Type B pancreatic cell (in vitro differentiated cells): ENCODE measurements at places on chromosomes 4 and X.

DNA sequence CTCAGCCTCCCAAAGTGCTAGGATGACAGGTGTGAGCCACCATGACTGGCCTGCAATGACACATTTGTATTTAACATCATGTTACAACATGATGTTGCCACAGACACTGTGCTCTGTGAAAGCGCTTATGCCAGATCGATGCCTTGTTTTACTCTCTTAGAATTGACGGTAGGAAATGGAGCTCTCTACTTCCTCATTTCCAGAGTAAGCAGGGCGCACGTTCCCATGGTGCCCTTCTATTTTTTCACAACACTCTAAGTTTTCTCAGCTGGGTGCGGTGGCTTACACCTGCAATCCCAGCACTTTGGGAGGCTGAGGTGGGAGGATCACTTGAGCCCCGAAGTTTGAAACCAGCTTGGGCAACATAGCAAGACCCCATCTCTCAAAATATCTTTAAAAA lies 60.7 kb upstream of the DHRSX start:
- no peak for DNase-seq

GRCh38 chr4:76896614-76897535 lies 1.1 kb downstream of the SOWAHB start:
- DNase-seq: no peak

GRCh38 chr4:174575436-174575835 lies 53.1 kb upstream of the HPGD start:
- no peak for DNase-seq

GRCh38 chrX:81615979-81616378 lies 414.1 kb downstream of the SH3BGRL start:
- DNase-seq: no peak

- DNase-seq: no peak
Measured at GRCh38 chr4:40887764-40888131, 138.0 kb downstream of the NSUN7 start.

GRCh38 chr4:10030972-10031667 lies 9.8 kb upstream of the SLC2A9 start:
- no peak for DNase-seq

- no peak for DNase-seq
Measured at GRCh38 chrX:74230094-74230493, 73.9 kb upstream of the ZCCHC13 start.

- DNase-seq: no peak
Measured at GRCh38 chr4:26073886-26074560, 160.0 kb downstream of the SMIM20 start.

GRCh38 chrX:21756785-21757529 lies 959 bp downstream of the SMPX start:
- no peak for DNase-seq

DNA sequence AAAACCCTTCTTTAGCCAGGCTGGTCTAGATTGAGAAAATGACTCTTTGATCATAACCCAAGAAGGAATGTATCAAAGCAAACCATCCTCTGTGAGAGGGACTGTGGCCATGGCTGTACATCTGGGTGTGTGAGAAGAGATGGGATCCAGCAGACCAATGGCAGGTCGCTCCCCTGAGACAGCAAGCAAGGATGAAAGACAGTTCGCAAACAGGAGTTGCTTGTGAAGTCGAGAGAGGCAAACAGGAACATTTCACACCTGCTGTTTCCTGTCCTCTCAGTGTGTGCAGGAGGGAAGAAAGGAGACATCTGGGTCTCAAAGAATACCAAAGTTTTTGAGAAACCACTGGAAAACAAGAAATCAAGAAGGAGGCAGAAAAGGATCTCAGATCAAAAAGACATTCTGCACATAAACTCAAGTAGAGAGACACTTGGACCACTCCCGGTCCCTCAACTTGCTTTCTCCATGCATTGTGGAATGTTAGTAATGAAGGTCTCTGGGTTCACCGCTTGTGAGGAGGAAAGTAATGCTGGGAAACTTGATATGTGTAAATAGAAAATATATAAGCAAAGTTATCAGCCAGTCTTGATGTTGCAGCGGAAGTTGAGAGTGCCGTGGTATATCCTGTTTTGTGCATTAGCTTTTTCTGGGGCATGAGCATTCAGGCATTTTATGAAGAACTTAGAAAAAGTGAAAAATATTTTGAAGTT lies 327.5 kb downstream of the BMPR1B start:
- DNase-seq: no peak

DNA sequence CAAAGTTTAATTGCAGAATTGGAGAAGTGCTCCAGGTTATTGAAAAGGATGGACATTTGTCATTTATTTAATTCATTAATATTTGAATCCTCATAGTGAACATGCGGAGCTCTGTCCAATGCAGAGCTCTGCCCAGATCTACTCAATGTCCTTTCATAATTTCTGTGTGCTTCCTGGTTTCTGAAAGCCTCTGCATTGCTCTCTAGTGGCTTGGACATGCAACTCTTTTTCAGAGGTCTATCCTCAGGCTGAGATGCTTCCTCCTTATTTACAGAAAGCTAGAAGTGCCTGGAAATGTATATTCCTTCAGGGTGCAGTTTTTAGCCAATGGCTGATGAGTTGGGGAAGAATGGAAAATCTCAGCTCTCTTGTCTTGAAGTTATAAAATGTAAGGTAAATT lies 786.1 kb upstream of the AADAT start:
- DNase-seq: no peak
